ENCODE measurements at places on chromosomes 6 and 20.

DNA sequence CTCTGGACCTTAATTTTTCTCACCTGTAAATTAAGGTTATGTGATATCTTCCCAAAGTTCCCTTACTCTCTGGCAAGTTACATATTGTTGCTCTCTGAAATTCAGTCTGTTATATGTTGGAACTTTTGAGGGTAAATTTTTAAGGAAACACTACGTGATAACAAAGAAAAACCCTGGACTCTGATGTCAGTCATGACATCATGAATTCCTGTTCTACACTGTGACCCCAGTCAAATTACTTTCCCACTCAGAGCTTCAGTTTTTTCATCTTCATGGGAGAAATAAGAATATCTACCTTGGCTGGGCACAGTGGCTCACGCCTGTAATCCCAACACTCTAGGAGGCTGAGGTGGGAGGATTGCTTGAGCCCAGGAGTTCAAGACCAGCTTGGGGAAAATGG lies 164.6 kb upstream of the RALGAPA2 start:
- DNase-seq = no peak

DNA sequence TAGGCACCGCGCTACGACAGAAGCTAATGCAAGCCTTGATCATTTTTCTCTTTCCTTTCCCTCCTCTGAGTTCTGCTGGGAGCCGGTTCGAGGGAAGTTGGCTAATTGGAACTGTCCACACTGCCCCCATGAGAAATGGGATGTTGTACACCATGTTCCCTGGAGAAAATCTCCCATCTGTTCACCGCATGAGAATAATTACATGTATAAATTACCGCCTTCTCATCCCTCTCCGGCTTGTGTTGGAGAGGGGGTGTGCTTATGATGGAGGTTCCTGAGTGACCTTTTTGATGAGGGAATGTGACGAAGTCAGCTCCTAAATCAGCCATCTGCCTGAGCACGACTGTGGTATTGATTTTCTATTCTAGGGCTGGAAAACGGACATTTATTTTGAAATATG lies 320.2 kb upstream of the SULF2 start:
- DNase-seq = no peak

DNA sequence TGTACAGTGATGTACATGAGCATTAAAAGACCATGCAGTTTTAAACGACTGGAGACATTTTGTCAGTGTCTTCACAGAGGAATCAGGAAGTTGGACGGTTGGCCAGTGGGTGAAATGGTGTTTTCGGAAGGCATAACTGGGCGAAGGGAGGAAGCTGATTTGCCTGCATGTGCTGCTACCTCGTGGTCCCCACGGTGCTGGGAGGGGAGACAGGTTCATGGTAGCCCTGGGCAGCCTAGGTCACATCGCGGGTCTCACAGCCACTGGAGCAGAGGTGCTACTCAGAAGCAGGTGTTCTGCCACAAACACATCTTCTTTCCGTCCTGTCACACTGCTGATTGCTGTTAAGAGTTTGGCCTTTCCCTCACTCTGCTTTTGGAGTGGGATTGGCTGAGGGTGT lies 35.2 kb downstream of the HIVEP1 start:
- no peak for DNase-seq

DNA sequence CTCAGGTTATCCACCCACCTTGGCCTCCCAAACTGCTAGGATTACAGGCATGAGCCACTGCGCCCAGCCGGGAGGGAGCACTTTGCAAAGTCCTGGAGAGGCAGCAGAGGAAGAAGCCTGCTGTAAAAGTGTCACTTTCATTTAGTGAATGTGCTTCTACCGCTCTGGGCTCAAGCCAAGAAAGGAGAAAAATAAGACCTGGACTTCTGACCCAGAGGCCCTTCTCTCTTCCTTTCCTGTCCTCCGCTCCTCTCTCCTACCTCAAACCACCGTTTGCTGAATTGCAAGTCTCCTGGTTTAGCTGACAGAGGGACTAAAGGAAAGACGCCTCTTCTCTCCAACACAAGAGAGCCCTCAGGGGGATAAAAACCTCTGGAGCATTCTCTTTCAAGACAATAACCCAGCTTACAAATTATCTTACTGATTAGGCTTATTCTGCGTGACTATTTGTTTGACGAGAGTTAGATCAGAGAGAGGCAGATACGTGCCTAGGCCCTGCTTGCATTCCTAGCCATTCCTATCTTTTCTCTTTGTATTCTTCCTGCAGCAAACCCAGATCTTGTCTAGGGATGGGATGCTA lies 84.2 kb upstream of the SLC22A23 start:
- DNase-seq = no peak

GRCh38 chr6:56815436-56815835 lies 139.5 kb upstream of the BEND6 start:
- no peak for DNase-seq

DNA sequence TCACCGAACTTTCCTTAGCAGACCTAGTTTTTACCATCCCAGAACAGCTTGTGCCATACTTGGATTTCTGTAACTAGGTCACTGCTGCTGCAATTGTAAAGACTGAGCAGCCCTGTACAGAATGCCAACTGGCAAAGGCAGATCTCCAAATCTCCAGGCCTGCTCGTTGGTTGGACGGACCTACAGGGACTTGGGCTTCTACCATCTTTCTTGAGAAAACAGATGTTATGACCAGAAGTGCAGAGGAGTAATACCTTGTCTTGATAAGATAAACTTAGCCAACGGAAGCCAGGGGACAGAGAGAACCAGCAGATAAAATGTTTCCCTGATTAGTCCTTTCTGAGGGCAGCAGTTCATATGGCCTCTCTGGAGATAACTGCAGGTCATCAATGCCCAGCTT lies 304.1 kb downstream of the RFPL4B start:
- DNase-seq = no peak

- DNase-seq = no peak
Observed at GRCh38 chr6:43741829-43742228, 28.2 kb upstream of the VEGFA start.

GRCh38 chr6:125841356-125842090 lies 50.8 kb downstream of the NCOA7 start:
- no peak for DNase-seq

GRCh38 chr20:57717797-57718196 lies 8.0 kb upstream of the PMEPA1 start:
- DNase-seq = no peak

GRCh38 chr6:24923885-24924401 lies 11.8 kb downstream of the RIPOR2 start:
- DNase-seq = no peak

- DNase-seq = peak; percentile 17
Observed at GRCh38 chr20:33992145-33992922, 1.4 kb upstream of the RALY start.
